ENCODE measurements at places on chromosomes 11 and 22. TPM values are rescaled to one million over a fixed set of nuclear protein-coding genes. Genes with fewer than 3 reads are reported as not detected.

GRCh38 chr22:45818424-45819085 lies 146.9 kb downstream of the ATXN10 start:
- no peaks in the 10 kb centered on the region for H3K27me3 ChIP-seq
- no peak overlapping the region for H3K27ac ChIP-seq
- no peaks in the 10 kb centered on the region for H3K36me3 ChIP-seq
- H3K4me3 ChIP-seq = no peak overlapping the region
- no peaks in the 10 kb centered on the region for H3K4me1 ChIP-seq

DNA sequence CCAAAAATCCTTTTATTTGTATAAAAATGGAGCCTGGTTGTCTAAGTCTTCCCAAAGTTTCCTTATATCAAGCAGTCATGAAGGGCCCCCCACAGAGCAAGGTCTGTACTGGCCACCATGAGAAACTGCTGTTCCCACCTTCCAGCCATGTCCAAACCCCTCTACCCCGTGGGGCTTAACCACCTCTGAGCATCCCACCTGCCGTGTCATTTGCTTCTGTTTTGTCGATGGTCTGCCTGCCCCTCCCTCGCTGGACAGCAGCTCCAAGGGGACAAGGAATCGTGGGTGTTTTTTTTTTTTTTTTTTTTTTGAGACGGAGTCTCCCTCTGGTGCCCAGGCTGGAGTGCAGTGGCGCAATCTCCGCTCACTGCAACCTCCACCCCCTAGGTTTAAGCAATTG lies 11.1 kb upstream of the ANO1 start:
- H3K4me3 ChIP-seq = no peak overlapping the region
- DNase-seq = no peak
- H3K27me3 ChIP-seq = peaks cover 22% of the 10 kb centered on the region

DNA sequence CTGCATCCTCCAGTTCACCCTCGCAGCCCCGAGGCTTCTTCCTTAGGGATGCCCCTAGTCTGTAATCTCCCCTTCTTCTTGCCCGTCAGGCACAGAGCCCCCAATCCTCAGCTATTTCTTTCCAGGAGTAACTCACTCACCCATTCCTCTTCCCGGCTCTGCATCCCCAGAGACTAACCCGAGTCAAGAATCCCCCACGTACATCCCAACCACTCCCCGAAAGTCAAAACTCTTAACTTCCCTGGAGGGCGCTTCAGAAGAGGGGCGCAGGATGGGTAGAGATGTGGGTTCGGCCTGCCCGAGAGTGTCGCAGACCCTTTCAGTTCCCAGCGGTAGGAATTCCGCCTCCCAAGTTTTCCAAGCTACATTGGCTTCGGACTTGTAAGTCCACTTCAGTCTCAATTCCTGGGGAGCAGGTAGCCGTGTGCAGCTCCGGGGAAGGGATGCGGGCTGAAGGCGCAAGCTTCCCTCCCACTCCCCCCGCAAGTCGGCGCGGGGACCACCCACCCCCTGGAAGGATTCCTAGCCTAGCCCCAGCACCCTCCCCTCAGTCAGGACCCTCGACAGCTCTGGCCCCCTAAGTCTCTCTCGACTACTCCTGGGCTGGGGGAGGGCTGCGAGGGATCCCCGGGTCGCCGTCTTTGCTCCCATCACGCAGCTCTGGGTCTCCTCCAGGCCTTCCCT lies 871 bp downstream of the BDNF start:
- H3K27ac ChIP-seq = no peak overlapping the region
- peaks cover 2% of the 10 kb centered on the region for H3K36me3 ChIP-seq
- DNase-seq = no peak
- peaks cover 19% of the 10 kb centered on the region for H3K4me1 ChIP-seq

DNA sequence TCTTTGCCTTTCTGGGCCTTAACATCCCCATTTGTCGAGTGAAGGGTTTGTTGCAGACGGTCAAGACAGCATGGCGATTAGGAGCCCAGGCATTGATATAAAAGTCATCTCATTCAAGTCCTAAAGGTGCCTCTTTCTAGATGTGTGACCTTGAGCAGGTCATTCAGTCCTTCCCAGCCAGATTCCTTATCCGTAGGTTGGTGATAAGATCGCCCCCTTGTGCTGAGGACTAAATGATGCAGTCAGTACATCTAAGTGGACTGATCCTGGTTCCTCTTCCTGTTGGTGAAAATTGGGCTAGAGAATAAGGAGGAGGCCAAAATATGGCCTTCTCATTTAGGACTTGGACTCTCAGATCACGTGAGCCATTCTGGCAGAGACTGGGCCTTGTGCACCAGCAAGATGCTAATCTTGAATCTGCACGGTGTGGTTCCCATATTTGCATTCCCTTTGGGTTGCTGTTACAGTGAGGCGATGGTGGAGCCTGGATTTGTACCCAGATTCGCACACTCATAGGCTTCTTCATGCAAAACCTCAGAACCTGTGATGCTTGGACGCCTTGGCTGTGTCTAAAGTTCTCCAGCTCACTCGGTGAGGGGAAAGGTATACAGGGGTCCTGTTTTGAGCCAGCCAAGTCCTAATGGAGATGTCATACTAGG lies 156.8 kb downstream of the MYO18B start:
- H3K4me3 ChIP-seq = no peak overlapping the region
- DNase-seq = no peak
- no peaks in the 10 kb centered on the region for H3K36me3 ChIP-seq
- H3K27me3 ChIP-seq = peaks cover 7% of the 10 kb centered on the region

The C11orf87 gene
- total RNA-seq = not detected

Measured in activated CD4-positive, alpha-beta memory T cell treated with anti-CD3 and anti-CD28 coated beads, Interleukin-2, amount 10 ng/mL, durations not matched to agents 7 days and 5 days (primary cell).